PC-9 (cell line): ENCODE measurements at places on chromosomes 6 and 20. TPM values are rescaled to one million over a fixed set of nuclear protein-coding genes. Genes with fewer than 3 reads are reported as not detected.
A peak's percentile ranks its signal among the peaks of the same experiment; 100 is the strongest.

GRCh38 chr6:10621213-10621612, 73.2 kb downstream of the C6orf52 start:
- no peak for DNase-seq
- no peak overlapping the region for H3K4me3 ChIP-seq
- no peaks in the 10 kb centered on the region for H3K4me1 ChIP-seq
- H3K27me3 ChIP-seq: no peaks in the 10 kb centered on the region

DNA sequence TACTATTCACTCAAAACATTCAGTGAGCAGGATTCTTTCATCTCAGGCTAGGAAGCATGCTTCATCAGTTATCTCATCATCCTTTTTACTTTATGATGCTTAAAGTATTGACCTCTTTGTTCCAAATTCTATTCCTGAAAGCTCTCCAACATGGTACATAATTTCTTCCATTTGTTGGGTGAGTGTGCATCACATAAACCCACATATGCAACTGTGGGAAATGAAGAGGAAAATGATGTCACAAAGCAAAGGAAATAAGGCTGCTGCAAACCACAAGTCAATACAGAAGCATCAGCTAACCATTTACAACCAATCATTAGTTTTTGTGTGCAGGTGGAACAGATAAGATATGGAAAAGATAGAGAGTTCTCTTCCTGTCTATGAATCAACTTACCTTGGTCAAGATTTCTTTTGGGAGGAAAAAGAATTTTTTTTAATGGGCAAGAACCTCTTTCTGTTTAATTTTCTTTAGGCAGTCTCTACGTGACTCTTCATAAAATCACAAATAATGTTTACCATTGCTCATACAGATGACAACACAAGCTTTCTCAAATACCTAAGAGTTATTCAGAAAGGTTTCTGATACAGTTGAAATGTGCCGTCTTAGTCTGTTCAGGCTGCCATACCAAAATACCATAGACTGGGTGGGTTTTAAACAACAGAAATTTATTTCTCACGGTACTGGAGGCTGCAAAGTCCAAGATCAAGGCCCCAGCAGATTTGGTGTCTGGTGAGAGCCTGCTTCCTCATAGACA, 259.9 kb downstream of the ADGRG6 start:
- no peak overlapping the region for H3K4me3 ChIP-seq
- no peaks in the 10 kb centered on the region for H3K4me1 ChIP-seq
- DNase-seq: no peak

- no peaks in the 10 kb centered on the region for H3K27me3 ChIP-seq
- no peak overlapping the region for H3K27ac ChIP-seq
- H3K36me3 ChIP-seq: no peaks in the 10 kb centered on the region
- no peaks in the 10 kb centered on the region for H3K4me1 ChIP-seq
- DNase-seq: no peak
These were observed 155.4 kb downstream of the RFPL4B start for GRCh38 chr6:112502351-112503090.

GRCh38 chr6:135880066-135880972, 28.8 kb downstream of the PDE7B start:
- DNase-seq: no peak
- H3K27me3 ChIP-seq: no peaks in the 10 kb centered on the region
- H3K27ac ChIP-seq: no peak overlapping the region
- no peaks in the 10 kb centered on the region for H3K36me3 ChIP-seq

- H3K4me3 ChIP-seq: no peak overlapping the region
- H3K4me1 ChIP-seq: peaks cover 5% of the 10 kb centered on the region
- no peaks in the 10 kb centered on the region for H3K36me3 ChIP-seq
These were observed 9.8 kb upstream of the BHLHE23 start for GRCh38 chr20:63016514-63017075.

DNA sequence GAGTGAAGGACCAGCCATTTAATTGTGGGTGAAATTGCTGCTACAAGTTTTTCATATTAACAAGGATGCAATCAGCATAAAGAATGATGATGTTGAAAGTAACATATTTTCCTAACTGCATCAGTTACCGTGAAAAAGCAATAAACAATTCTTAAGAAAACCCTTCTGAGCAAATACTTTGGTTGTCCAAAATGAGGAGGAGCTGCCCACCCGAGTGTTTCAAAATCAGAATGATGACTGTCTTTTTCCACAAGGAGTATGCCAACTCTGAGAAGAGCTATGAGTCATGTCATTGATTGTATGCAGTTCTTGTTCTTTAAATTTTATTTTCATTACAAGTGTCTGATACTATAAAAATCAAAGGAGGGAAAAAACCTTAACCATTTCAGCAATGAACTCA, 470.5 kb downstream of the COL12A1 start:
- no peak for DNase-seq
- no peak overlapping the region for H3K27ac ChIP-seq
- H3K4me3 ChIP-seq: no peak overlapping the region
- H3K36me3 ChIP-seq: no peaks in the 10 kb centered on the region
- no peaks in the 10 kb centered on the region for H3K4me1 ChIP-seq
- H3K27me3 ChIP-seq: no peaks in the 10 kb centered on the region

DNA sequence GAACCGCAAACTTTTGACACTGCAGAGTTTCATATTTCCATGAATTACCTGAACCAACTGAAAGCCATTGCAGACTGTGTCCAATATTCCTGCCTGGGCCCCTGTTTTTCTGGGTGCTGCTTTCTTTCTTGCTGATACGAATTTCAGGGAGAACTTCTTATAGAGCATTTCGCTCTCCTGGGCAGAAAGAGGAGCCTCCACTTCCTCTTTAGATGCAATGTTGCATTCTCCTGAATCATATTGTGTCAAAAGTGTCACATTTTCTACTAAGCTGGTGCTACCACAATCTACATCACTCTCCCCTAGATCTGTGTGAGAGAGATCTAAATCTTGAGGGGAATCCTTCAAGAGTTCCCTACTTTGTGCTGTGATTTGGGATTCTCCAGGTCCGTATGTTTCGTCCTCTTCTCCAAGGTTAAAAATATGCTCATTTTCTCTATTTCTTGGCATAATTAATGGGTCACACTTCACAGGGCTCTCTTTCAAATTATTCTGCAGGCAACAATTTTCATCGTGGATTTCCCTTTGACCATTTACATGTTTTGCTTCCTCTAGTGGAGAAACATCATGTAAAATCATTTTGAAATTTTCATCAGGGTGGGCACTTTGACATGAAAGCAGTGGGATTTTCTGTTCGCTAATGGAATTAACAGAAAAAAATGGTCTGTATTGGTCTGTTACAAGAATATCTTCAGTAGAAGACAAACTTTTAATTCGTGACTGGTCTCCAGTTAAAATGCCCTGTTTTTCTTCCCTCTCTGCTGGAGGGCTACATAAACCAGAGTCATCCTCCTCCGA, 102.3 kb downstream of the DST start:
- peaks cover 26% of the 10 kb centered on the region for H3K4me1 ChIP-seq
- H3K27ac ChIP-seq: no peak overlapping the region
- H3K36me3 ChIP-seq: 0 out of 2 replicates have a peak, but pooled peaks cover 6% of the 10 kb centered on the region
- H3K27me3 ChIP-seq: no peaks in the 10 kb centered on the region

DNA sequence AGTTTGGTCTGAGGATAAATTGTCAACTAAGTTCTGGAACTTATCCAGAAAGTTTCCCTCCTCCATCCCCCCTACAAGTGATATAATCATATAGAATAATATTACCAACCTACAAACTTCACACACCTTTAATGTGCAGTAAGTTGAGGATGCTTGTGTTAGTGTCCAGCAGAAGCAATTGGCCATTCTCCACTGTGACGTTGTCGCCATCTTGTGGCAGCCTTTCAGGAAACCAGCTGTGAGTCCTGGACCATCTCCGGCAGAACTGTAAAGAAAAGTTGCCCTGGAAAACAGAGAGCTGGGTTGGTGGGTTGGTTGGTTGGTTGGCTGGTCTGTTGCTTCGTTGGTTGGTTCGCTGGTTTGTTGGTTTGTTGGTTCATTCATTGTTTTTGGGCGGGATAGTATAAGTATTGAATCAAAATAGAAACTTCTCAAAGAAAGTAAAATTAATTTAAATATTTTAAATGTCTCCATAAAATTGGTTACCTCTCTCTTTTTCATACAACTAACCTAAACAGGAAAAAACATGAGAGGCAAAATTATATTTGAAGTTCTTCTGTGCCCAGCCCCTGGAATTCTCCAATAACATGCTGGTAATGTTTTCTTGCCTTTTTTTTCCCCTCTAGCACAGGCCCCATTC, 127.5 kb downstream of the PKHD1 start:
- no peaks in the 10 kb centered on the region for H3K27me3 ChIP-seq
- no peaks in the 10 kb centered on the region for H3K4me1 ChIP-seq
- peak; percentile 47 for DNase-seq
- H3K4me3 ChIP-seq: no peak overlapping the region

DNA sequence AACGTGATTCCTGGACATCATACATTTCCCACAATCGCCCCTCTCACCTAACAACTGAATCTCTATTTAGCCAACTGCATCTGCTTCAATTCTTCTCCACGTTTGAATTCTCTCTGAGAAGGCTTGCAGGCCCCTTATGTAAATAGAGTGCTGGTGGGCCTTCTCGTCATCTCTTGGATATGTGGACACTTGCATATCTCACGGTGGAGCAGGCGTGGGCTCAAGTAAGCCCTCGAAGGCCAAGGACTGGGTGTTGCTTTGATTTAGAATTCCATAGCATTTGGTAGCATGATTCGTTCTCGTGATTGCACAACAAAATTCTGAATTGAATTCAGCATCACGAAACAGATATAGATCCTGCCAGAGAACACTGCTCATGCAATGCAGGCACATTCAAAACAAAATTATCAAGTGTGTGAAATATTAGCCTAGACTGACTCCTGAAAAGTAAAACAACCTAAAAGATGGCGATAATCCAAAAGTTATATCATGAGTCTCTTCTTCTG, 613.6 kb downstream of the TFAP2A start:
- no peak for DNase-seq
- no peaks in the 10 kb centered on the region for H3K36me3 ChIP-seq
- H3K27me3 ChIP-seq: no peaks in the 10 kb centered on the region
- H3K4me3 ChIP-seq: no peak overlapping the region
- H3K4me1 ChIP-seq: no peaks in the 10 kb centered on the region

- H3K27me3 ChIP-seq: no peaks in the 10 kb centered on the region
- DNase-seq: no peak
- H3K4me1 ChIP-seq: no peaks in the 10 kb centered on the region
- H3K4me3 ChIP-seq: no peak overlapping the region
These were observed 21.5 kb upstream of the PREX1 start for GRCh38 chr20:48849299-48849698.

GRCh38 chr6:7048894-7049293, 58.9 kb upstream of the RREB1 start:
- H3K27ac ChIP-seq: no peak overlapping the region
- H3K4me3 ChIP-seq: no peak overlapping the region
- peaks cover 18% of the 10 kb centered on the region for H3K4me1 ChIP-seq
- no peak for DNase-seq

GRCh38 chr20:31548820-31549512, 34.7 kb downstream of the HM13 start:
- no peak for DNase-seq
- H3K27me3 ChIP-seq: no peaks in the 10 kb centered on the region
- no peak overlapping the region for H3K27ac ChIP-seq

- H3K27ac ChIP-seq: no peak overlapping the region
- no peak for DNase-seq
- no peaks in the 10 kb centered on the region for H3K36me3 ChIP-seq
- H3K27me3 ChIP-seq: no peaks in the 10 kb centered on the region
These were observed 19.4 kb upstream of the TOX2 start for GRCh38 chr20:43895235-43895634.

GRCh38 chr6:157579467-157580031, 198.6 kb downstream of the ZDHHC14 start:
- H3K36me3 ChIP-seq: no peaks in the 10 kb centered on the region
- peak overlapping the region; percentile 64 for H3K27ac ChIP-seq
- H3K4me3 ChIP-seq: peak overlapping the region; percentile 21; the same call in 1 of the 2 replicates
- DNase-seq: peak; percentile 5
- peaks cover 27% of the 10 kb centered on the region for H3K4me1 ChIP-seq
- H3K27me3 ChIP-seq: no peaks in the 10 kb centered on the region

GRCh38 chr6:75267461-75267860, 17.1 kb downstream of the TMEM30A start:
- H3K27ac ChIP-seq: no peak overlapping the region
- peaks cover 11% of the 10 kb centered on the region; the same call in 1 of the 2 replicates for H3K36me3 ChIP-seq
- H3K4me1 ChIP-seq: peaks cover 7% of the 10 kb centered on the region; the same call in 1 of the 2 replicates

DNA sequence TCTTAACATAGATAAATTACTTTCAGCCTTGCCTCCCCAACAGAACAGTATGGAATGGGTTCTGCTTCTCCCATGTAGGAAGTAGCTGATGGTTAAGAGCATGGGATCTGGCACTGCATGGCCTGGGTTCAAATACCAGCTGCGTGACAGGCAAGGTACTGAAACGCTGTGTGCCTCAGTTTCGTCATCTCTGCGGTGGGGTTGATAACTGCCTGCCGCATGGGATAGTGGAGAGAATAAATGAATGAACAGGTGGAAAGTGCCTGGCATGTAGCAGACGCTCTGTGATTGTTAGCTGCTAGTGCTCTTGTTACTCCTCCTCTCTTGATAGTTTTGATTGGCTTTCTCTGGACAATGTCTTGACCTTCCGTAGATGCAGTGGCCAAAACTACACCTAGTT, 213.3 kb downstream of the ZDHHC14 start:
- H3K36me3 ChIP-seq: no peaks in the 10 kb centered on the region
- no peaks in the 10 kb centered on the region for H3K27me3 ChIP-seq
- peaks cover 16% of the 10 kb centered on the region for H3K4me1 ChIP-seq
- H3K27ac ChIP-seq: no peak overlapping the region
- no peak for DNase-seq

DNA sequence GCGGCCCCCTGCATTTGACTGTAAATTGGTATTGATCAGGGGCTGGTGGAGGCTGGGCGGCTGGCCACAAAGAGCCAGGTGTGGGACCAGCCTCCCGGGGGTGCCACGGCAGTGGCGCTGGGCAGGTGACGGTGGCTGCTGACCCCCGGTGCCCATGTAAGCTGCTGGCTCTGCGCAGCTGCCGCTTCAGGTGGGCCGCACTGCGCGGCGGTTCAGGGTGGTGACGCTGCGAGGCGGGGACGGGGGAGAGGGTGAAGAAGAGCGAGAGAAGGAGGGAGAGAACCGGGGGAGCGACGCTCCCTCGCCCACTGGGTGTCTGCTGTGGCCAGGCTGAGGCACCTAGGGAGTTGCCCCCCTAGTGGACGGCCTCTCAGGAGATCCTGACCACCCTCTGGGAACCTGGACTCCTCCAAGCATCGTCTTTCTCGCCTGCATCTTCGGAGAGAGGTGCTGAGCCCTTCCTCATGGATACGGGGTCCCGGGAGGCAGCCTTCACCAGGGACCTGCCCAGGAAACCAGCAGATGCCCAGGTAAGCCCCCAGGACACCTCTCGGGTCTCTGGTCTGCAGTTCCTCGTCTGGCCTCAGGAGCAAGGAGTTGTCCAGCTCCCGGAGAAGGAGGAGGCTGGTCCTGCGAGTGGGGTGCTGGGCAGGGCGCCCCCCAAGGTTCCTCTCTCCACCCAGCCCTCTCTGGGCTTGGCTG, 77.5 kb upstream of the GATA5 start:
- no peak for DNase-seq
- peaks cover 7% of the 10 kb centered on the region; the same call in 1 of the 2 replicates for H3K4me1 ChIP-seq
- H3K27me3 ChIP-seq: peaks cover 95% of the 10 kb centered on the region

SLPI gene
- total RNA-seq: 55.1 and 111 TPM in 2 replicates

GSTA2 gene
- not detected in 2 replicates for total RNA-seq

HDGFL1 gene
- not detected in 2 replicates for total RNA-seq

DEFB124 gene
- not detected in 2 replicates for total RNA-seq

TNFRSF6B gene
- not detected in 2 replicates for total RNA-seq

TBXT gene
- not detected in 2 replicates for total RNA-seq
